ENCODE measurements at places on chromosomes 16 and 17. TPM values are rescaled to one million over a fixed set of nuclear protein-coding genes. Genes with fewer than 3 reads are reported as not detected.

DNA sequence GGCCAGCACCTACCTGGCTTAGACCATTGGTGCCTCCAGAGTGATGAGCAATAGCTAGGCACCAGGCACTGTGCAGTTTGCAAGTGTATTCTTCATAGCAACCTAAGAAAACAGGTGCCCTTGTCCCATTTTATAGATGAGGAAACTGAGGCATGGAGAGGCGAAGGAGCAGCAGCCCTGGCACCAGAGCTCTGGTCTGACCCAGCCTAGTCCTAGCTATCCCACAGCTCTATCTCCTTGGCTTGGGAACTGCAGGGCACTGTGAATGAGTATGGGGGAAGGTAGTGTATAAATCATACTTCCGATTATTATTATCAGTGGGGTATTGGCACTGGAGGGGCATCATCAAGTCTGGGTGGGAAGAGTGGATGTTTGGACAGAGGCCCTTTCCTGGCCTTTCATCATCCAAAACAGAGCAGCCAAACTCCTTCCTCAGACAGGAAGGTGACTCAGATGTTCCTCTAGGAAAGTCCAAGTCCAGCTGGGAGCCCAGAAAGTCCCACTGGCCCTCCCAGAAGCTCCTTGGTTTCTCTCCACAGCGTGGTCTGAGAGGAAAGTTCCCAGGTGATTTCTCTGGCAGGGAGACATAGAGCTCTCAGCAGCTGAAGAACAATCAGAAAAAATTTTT is 32.0 kb upstream of the PLLP start:
- no peak for DNase-seq

GRCh38 chr16:55494994-55495421 is 13.9 kb upstream of the LPCAT2 start:
- no peak for DNase-seq

DNA sequence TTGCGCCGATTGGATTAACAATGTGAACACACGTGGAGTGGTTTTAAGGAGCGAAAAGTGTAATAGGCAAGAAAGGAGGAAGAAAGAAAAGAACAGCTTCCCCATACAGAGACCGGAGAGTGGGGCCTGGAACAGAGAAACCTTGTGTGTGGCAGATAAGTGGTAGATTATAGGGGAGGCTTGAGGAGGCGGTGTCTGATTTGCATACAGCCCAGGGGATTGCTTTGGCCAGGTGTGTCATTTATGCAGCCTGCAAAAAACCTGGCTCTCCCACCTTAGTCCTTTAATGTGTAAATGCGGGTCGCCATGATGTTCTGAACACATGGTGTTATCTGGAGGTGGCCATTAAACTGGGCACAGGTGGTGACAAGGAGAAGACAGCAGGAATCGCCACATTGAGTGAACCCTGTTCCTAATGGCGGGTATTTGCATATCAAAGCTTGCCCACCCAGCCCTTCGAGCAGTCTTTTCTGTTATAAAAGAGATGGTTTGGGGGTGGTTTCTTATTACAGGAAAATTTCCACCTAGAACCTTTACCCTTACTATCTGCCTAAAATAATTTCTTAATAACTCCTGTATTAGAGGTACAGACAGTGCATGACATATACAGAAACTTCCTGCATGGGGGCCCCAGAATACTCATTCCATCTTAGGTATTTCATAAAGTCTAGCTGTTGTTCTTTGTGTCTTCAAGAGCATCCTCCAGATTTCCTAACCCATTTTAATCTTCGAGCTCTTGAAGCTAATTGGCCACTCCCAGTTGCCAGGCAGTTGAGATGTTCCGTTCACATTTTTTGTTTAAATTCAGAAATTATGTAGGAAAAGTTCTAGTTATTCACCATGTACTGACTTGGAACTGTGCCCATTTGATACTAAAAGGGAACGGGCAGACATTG is 292.5 kb downstream of the RBFOX1 start:
- no peak for DNase-seq

GRCh38 chr17:35540589-35541404 is 3.3 kb upstream of the SLFN12L start:
- no peak for DNase-seq

DNA sequence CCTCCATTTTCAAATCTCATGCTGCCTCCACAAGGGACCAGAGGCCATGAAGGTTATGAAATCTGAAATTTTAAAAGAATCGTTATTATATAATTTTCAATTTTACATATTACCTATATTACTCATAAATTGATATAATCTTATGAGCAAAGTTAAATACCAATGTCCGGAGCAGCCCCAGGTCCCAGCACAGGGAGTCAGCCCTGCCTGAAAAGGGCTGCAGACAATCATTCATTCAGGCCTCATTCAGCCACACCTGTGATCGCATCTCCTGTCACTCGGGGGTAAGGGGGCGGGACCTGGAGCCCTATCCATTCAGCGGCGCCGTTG is 172.5 kb downstream of the AHSP start:
- no peak for DNase-seq

- DNase-seq = no peak
Observed at GRCh38 chr16:51553910-51554309, 402.8 kb upstream of the SALL1 start.

The PERCC1 gene
- not detected for total RNA-seq

Measured in dorsolateral prefrontal cortex (tissue), 122 donors.